ENCODE measurements at places on chromosomes 16 and 17. TPM values are rescaled to one million over a fixed set of nuclear protein-coding genes. Genes with fewer than 3 reads are reported as not detected.

Gene IFT20
- total RNA-seq = 53.9 TPM

Gene AKAP10
- total RNA-seq = 22.7 TPM

Gene ANKRD13B
- total RNA-seq = 31.8 TPM

Gene ANKRD40CL
- not detected for total RNA-seq

Gene PMFBP1
- total RNA-seq = not detected

Gene PNMT
- not detected for total RNA-seq

Gene SRRM2
- 444 TPM for total RNA-seq

Gene EIF3C
- 344 TPM for total RNA-seq

Gene PRR35
- total RNA-seq = 0.12 TPM

Gene C17orf78
- total RNA-seq = not detected

Gene DNASE1L2
- total RNA-seq = 0.95 TPM

Gene ZNF200
- total RNA-seq = 7.4 TPM

Gene IL17C
- total RNA-seq = 0.13 TPM

Gene SLC13A2
- 0.15 TPM for total RNA-seq

Gene OR4D1
- total RNA-seq = not detected

Gene SP6
- total RNA-seq = 4.3 TPM

Gene TBC1D3K
- total RNA-seq = not detected

Gene PRAC2
- total RNA-seq = not detected

Gene MTSS2
- total RNA-seq = 91.6 TPM

Gene NLRC3
- total RNA-seq = 0.04 TPM

Gene NPIPA7
- 5.4 TPM for total RNA-seq

Gene PRSS33
- total RNA-seq = not detected

Gene SNF8
- total RNA-seq = 334 TPM

Gene SEPTIN1
- 1.9 TPM for total RNA-seq

Gene ALOX12
- not detected for total RNA-seq

Gene RPS15A
- total RNA-seq = 2,271 TPM

Gene MYO18A
- total RNA-seq = 26.3 TPM

Gene RNF43
- 0.23 TPM for total RNA-seq

Gene MT1E
- not detected for total RNA-seq

Gene DNAI2
- total RNA-seq = not detected

Gene TPSAB1
- total RNA-seq = not detected

Gene FBXW10B
- total RNA-seq = 3.9 TPM

All from A549 treated with Mapracorat at 1 μM for 4 hours (cell line).